PC-3 (cell line): ENCODE measurements at places on chromosomes 7 and 10. TPM values are rescaled to one million over a fixed set of nuclear protein-coding genes. Genes with fewer than 3 reads are reported as not detected.

DNA sequence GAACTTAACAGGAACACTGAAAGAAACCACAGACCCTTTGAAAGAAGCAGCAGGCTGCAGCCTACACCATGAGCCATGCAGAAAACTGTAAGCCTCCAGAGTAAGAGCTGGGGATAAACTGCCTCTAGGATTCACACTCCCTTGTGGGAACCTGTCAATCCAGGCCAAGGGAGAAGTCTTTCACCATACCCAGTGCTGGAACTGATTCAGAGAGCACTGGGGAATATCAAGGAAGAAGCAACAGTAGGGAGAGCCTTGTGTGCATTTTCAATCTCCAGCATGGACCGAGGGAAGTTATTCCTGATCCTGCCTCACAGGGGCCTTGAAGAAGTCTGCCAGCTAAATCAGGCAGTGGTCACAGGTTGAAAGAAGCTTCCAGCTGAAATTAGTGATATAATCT, 282.2 kb downstream of the AGMO start:
- DNase-seq = no peak

- DNase-seq = no peak
These were observed 675 bp downstream of the ABRAXAS2 start for GRCh38 chr10:124802313-124802675.

- DNase-seq = no peak
These were observed 89.3 kb downstream of the BEND7 start for GRCh38 chr10:13439313-13440184.

- no peak for DNase-seq
These were observed 130.7 kb downstream of the REEP3 start for GRCh38 chr10:63651864-63652263.

DNA sequence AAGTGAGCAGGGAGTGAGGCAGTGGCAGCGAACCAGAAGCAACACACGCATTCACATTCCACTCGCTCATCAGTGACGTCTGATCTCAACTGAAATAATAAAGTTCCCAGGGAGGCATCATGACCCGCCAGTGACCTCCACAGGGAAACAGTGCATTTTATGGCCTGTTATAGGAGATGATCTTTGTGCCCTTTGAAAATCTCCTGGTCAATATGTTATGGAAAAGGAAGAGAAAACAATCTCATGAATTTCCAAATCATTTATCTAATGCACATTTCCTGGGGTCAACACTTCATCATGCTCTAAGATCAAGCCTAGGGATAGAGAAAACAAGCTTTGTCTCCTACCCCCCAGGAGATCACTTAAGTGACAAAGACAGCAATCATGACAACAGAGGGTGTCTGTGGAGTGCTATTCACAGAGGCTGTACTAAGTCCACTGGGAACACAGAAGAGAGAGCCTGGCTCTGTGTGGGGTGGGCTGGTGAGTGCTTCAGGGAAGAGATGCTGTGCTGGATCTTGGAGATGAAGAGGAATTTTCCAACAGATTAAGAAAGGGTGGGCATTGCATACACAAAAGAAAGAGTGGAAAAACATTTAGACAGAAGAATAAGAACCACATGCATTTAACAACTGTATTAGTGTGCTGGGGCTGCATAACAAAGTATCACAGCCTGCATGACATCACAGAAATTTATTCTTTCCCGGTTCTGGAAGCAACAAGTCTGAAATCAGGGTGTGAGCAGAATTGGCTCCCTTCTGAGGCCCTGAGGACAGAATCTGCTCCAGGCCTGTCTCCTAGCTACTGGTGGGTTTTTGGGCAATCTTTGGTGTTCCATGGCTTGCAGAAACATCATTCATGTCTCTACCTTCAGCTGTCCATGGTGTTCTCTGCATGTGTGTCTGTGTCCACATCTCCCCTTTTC, 613.9 kb upstream of the IGFBP3 start:
- no peak for DNase-seq

KCNH2 gene
- 0.84 and 1.6 TPM in 2 replicates for total RNA-seq

- DNase-seq = no peak
These were observed 43.2 kb upstream of the ACSL5 start for GRCh38 chr10:112330607-112331160.

KCNMA1 gene
- 143 and 193 TPM in 2 replicates for total RNA-seq

DNA sequence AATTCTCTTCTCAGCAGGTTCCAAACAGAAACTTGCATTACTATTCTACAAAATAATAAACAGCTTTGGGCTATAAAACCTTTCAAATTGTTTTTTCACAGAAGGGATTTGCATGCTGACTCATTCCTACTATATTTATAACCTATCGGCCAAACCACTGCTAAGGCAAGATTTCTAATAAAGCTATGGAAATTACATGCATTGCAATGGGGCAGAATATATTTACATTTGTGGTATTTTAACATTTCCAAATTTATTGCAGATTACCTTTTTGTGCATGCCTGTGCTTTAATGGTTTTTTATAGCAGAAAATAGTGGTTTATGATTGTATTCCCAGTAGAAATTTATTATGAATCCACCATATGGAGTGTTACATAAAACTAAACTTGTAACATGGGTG, 69.0 kb upstream of the NPVF start:
- DNase-seq = no peak

DNA sequence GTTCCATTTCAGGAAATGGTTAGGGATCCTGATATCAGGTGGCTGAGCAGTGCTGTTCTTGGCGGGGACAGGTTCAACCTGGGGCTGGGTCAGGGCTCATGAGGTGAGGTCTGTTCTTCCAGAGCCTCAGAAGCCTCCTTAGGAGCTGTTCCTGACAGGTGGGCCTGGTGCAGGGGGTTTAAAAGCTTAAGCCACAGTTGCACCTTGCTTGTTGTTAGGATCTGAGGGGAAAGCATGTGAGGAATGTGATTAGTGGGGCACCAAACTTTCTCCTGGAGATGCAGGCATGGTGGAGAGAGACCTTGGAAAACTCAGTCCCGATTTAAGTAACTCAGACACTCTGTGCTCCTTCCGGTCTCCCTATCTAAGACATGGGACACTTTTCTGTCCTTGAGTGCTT, 18.7 kb upstream of the CRHR2 start:
- DNase-seq = no peak

GRCh38 chr7:94088560-94088959, 84.4 kb upstream of the BET1 start:
- DNase-seq = no peak

- DNase-seq = peak; percentile 79
These were observed 456.2 kb downstream of the REEP3 start for GRCh38 chr10:63977329-63977923.

OR2A14 gene
- total RNA-seq = not detected in 2 replicates

DNA sequence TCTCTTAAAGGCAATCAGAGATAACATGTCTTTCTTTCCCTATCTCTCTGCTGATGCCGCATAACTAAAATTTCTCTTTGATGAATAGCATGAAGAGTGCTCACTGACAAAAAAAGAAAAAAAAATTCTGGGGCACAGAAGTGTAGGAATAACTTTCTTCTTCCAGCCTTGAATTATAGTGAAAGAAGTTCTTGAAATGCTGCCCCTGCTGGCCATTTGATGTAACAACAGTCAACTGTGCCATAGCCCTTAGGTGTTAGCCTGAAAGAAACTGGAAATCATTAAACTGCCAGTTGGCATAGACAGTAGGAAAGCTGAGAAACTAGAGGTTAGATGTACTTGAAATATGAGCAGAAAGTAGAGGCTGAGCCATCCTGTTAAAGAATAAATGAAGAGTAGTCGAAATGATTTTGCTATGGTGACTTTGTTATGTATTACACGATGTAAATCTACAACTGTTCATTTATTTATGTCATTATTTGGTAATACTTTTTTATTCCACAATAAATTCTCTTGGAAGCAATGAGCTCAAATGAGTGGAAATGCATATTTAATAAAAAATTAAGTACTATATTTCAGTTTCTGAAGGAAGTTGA, 48.3 kb upstream of the FAM171A1 start:
- peak; percentile 43 for DNase-seq

DNA sequence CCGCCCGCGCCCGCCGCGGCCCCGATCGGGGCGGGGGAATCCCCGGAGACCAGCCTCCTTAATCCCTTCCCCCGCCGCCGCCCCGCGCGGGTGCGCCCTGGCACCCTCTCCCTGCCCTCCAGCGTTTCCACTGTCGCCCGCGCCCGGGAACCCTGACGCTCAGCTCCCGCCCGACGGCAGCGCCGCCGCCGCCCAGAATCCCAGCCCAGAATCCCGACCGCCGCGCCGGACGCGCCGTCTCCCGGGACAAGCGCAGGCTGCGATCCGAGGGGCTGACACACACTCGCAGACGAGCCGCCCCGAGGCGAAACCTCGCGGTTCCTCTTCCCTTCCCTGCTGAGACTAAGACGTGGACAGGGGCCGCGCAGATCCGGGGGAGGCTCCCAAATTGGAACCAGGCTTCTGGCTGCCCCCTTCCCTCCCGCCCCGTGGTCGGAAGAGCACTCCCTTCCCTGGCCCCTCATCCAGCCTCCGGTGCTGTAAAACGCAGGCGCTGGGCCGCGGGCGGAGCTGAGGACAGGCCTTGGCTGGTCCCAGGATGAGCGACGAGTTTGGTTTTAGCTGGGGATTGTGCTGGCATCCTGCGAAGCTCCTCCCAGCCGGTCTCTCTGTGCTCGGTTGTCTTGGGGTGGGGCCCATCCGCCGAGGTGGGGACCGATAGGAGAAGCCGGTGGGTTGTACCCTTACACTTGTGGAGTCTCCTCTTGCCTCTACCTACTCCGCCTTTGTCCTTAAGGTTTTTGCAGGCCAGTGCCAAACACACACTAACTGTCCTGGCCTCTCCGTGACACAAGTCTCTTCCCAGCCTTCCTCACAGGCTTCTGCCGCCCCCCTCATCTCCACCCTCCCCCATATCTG, 1.1 kb downstream of the MARVELD1 start:
- DNase-seq = peak; percentile 53

- DNase-seq = no peak
These were observed 9.0 kb upstream of the CFTR start for GRCh38 chr7:117470777-117471176.

DNA sequence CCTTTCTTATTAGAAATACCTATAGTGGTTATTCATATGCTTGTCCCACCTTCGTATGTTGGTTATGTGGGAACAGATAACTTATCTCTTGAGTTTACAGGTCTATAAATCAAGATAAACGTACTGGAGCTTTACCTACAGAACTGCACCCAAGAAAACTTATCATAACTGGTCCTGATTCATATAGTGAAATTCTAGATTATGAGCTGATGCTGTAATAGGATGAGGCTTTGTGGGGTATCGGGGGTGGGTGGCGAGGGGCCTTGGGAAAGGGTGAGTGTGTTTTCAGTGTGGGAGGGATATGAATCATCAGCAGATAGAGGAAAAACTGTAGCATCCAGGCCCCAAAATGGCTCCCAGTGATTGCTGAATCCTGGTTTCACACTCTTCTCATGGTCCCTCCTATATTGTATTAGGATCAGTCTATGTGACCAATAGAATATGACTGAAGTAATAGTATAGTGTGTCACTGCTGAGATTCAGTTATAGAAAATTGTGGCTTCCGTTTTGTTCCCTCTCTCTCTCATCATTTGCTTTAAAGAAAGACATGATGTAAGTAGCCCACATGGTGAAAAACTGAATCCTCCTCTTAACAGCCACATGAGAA, 706.8 kb upstream of the LRRTM3 start:
- peak; percentile 56 for DNase-seq

DNA sequence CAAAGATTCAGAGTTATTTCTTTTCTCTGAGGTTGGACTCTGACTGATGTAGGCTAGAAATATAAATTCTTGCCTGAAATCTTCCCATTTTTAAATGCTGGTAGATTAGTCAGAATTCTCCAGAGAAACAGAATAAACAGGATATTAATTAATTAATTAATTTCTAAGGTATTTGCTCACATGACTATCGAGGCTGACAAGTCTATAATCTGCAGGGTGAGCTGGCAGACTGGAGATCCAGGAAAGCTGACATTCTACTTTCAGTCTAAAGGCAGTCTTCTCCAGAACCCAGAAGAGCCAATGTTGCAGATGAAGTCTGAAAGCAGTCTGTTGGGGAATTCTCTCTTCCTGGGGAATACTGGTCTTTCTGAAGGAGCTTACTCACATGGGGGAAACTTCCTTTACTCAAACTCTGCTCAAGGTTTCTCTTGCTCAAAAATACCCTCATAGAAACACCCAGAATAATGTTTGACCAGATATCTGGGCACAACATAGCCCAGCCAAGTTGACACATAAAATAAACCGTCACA, 189.7 kb downstream of the KIF20B start:
- DNase-seq = no peak

DNA sequence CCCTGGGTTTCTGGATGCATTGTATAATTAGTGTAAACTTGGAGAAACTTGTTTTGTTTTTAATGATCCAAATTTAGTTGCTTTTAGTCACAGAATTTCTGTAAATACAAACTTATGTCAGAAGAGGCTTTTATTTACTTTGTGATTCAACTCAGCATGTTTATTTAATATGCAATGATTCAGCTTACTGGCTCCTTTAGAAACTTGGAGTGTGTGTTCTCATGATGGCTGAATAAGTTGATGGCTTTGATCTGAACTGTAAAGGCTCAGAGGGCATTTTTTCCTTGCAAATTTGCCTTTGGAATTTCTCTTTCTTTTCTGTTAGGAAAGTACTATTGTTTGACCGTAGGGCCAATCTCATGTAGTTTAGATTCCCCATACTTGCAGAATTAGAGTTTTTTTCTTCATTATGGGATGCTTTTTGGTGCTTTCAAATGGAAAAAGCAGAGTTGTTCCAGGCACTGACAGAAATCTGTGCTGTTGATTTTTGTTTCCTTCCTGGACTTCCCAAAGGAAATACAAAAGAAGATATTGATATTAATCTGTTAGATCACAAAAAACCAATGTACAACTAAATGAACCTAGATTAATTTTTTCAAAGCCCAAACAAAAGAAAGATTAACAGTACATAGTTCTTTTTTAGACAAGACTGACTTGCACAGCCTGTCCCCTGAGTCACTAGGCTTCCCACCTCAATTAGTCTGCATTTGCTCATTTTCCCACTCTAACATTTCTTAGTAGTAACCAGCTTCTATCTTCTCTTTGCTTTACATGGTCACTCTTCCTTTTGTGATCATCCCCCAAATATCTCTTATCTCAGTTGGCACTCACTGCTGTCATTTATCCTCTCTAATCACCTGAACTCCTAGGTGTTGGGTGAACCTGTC, 96.8 kb upstream of the AGR3 start:
- peak; percentile 84 for DNase-seq

GRCh38 chr7:158740013-158740656, 35.5 kb upstream of the NCAPG2 start:
- peak; percentile 81 for DNase-seq

SAP25 gene
- 0.22 and 0.52 TPM in 2 replicates for total RNA-seq

MACROH2A2 gene
- 86.7 and 103 TPM in 2 replicates for total RNA-seq

NUTM2E gene
- 0.58 TPM in 1 of 2 replicates, not detected in the other for total RNA-seq

GRCh38 chr7:94276795-94277194, 117.9 kb upstream of the COL1A2 start:
- DNase-seq = peak; percentile 59
